Posterior vena cava (tissue), 2 donors: ENCODE measurements at places on chromosomes 12 and 14. TPM values are rescaled to one million over a fixed set of nuclear protein-coding genes. Genes with fewer than 3 reads are reported as not detected.

The RPGRIP1 gene
- 0.10 TPM for total RNA-seq

The IGF1 gene
- total RNA-seq: 391 TPM

The CGRRF1 gene
- 27.5 TPM for total RNA-seq

The TMEM117 gene
- total RNA-seq: 11.4 TPM

DNA sequence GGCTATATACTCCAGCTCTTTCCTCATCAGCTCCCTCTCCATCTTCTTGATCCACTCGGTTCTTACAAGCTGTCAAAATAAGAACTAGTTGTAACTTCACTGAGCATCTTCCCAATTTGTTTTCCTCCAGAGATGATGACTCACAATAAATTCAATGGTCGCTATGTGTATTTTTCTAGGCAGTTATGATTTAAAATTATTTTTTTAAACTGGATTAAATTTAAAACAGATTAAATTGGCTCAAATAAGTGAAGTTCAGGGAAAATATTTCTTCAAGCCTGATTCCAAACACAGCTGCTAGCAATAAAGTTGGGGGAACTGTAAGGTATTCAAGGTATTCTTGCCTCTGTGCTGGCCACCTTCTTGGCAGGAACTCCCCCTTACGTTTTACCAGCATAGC, 717.7 kb upstream of the USP15 start:
- DNase-seq: no peak

DNA sequence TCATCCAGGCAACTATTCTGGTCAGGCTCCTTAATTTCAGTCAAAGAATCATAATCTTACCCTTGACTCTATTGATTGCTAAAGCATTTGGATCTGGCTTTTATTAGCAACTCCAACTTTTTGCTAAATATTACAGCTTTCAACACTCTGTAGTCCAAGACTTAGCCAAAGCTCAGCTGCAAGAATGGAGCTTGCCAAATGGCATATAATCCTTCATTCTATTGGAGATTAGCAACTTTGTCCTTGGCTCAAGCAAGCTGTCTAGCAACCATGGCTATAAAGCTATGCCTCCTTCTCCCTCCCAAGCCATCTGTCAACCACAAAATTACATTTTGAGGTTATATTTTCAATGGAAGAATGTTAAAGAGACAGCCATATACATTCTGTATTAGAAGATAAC, 23.1 kb upstream of the NID2 start:
- DNase-seq: no peak

DNA sequence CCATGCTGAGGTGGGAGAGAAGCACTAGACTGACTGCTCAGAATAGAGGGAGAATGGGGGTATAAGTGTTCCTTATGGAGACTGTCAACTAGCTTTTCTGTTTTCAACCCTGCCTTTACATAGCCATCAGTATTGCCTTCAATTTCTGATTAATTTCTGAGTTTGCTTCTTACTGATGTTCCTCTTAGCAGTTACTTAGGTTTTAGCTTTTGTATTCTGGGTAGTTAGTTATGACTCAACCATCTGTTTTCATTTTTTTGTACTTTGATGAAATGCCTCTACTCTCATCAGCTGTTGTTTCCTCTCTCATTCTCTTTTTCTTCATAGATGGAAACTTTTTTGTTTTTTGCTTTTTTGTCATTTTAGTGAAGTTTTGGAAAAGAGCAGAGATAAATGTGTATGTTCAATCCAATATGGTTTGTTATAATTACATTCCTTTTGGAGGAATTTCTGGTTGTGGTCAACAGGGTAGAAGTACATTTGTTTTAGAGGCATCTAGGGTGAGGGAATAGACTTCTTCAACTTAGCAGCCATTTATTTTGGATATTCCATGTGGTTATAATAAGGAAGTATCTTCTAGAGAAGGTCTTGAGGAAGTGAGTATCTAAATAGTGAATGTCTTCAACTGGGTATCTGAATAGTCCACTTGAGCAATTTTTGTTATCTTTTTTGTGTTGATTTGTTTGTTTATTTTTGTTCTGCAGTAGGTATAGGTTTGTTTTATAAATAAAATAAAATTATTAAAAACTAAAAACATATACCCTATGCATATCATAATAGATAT, 29.6 kb downstream of the PMCH start:
- no peak for DNase-seq

GRCh38 chr12:95943330-95943842, at the start of gene AMDHD1:
AMDHD1 (plus strand) TSS chr12:95943331; CDS start chr12:95943399, 68 bp downstream.
- DNase-seq: peak; percentile 85

- no peak for DNase-seq
Observed at GRCh38 chr14:62462988-62463387, 582.3 kb downstream of the KCNH5 start.

DNA sequence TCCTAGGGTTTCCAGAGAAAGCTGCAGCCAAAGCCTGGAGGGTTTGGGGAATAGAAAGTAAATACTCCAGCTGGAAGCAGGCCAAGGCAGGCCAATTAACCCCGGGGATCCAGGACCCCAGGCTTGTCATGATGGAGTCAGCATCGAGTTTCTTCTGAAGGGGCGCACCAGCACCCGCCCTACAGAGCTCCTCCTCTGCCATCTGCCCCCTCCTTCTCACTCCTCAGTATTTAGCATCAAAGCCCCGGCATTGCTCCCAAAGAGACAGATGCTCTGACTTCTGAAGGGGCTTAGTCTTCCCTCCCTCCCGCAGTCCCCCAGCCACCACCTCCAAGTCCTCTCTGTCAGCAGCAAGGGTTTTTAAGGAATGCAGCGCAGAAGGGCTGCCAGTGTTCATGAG, 285.1 kb upstream of the NOS1 start:
- no peak for DNase-seq

DNA sequence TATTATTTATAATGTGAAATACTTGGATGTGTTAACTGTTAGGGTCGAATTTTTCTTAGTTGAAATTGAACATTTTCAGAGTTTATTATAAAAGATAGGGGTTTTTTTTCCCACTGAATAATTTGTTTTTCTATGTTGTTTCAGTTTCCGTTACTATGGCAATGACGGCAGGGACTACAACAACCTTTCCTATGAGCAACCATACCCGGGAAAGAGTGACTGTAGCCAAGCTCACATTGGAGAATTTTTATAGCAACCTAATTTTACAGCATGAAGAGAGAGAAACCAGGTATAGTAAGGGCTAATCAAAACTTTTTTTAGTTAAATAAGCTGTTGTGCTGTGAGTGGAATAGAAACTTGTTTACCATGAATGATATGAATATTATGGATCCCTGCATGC, 35.1 kb upstream of the BMAL2 start:
- no peak for DNase-seq

- no peak for DNase-seq
Observed at GRCh38 chr12:47053961-47054360, 25.5 kb upstream of the PCED1B start.

- DNase-seq: no peak
Observed at GRCh38 chr12:32148372-32148771, 41.7 kb downstream of the BICD1 start.
